ENCODE measurements at places on chromosomes 13 and 19. TPM values are rescaled to one million over a fixed set of nuclear protein-coding genes. Genes with fewer than 3 reads are reported as not detected.

Gene FLT1
- polyA plus RNA-seq: 39.9 TPM

Gene F2RL3
- polyA plus RNA-seq: 1.3 TPM

Gene ZNF99
- polyA plus RNA-seq: 0.89 TPM

Gene ZNF865
- polyA plus RNA-seq: 15.1 TPM

Gene TSKS
- 0.14 TPM for polyA plus RNA-seq

Gene ZNF649
- polyA plus RNA-seq: 28.6 TPM

Gene LILRA2
- 0.98 TPM for polyA plus RNA-seq

Gene CKM
- polyA plus RNA-seq: 0.73 TPM

Gene SLITRK6
- 11.0 TPM for polyA plus RNA-seq

Gene TNFRSF19
- 52.5 TPM for polyA plus RNA-seq

Gene CCDC194
- 5.6 TPM for polyA plus RNA-seq

Gene PTH2
- polyA plus RNA-seq: not detected

Gene OR1M1
- polyA plus RNA-seq: 0.06 TPM

Gene ZNF534
- 0.34 TPM for polyA plus RNA-seq

Gene SIGLEC12
- polyA plus RNA-seq: not detected

Gene CTXN1
- 11.8 TPM for polyA plus RNA-seq

Gene SELENOW
- 115 TPM for polyA plus RNA-seq

Gene SMIM44
- not detected for polyA plus RNA-seq

Gene FAM83E
- 1.3 TPM for polyA plus RNA-seq

Gene UHRF1
- polyA plus RNA-seq: 33.2 TPM

Gene CEACAM4
- 0.22 TPM for polyA plus RNA-seq

Gene ZBTB32
- 0.55 TPM for polyA plus RNA-seq

Gene ABCC4
- 21.7 TPM for polyA plus RNA-seq

Gene GMIP
- 5.7 TPM for polyA plus RNA-seq

Gene MYBPC2
- 1.2 TPM for polyA plus RNA-seq

Gene ZNF302
- 76.6 TPM for polyA plus RNA-seq

Gene CRLF1
- polyA plus RNA-seq: 7.7 TPM

Gene SULT2A1
- polyA plus RNA-seq: 0.19 TPM

Gene CDK8
- polyA plus RNA-seq: 24.6 TPM

Gene KLK15
- polyA plus RNA-seq: not detected

Gene CCDC70
- not detected for polyA plus RNA-seq

Gene SKA3
- polyA plus RNA-seq: 13.4 TPM

Gene KCNRG
- 1.1 TPM for polyA plus RNA-seq

Gene NANOS3
- 1.7 TPM for polyA plus RNA-seq

Gene C1QTNF9B
- polyA plus RNA-seq: 0.85 TPM

Gene MED16
- polyA plus RNA-seq: 44.5 TPM

Gene CGB5
- not detected for polyA plus RNA-seq

Gene SYCN
- polyA plus RNA-seq: not detected

Gene GPC5
- polyA plus RNA-seq: 3.1 TPM
